Iris pigment epithelial cell (primary cell): ENCODE measurements at places on chromosomes 3 and 15.

DNA sequence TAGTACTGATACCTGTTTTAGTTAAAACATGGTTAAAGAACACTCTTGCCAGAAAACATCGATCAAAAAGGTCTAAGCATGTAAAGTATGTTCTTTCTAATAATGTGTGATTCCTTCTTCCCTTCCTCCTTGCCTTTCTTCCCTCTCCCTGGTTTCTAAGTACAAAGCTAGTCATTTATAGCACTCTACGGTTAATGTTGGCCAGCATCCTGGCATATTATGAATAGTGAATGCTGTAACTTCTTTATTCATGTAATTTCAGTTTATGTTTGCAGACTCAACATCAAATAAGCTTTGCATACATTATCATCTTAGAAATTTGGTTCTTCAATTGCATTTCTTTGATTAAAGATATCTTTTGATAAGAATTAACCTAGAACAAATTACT lies 27.1 kb downstream of the P2RY12 start:
- peak; percentile 1 for DNase-seq

- DNase-seq, result no peak
Measured at GRCh38 chr15:57911247-57911646, 154.3 kb downstream of the ALDH1A2 start.

GRCh38 chr3:58829321-58830000 lies 162.9 kb upstream of the FAM3D start:
- DNase-seq, result peak; percentile 2

- no peak for DNase-seq
Measured at GRCh38 chr15:63180746-63181145, 8.7 kb upstream of the RAB8B start.

GRCh38 chr15:67147396-67147949 lies 82.1 kb downstream of the SMAD3 start:
- no peak for DNase-seq

DNA sequence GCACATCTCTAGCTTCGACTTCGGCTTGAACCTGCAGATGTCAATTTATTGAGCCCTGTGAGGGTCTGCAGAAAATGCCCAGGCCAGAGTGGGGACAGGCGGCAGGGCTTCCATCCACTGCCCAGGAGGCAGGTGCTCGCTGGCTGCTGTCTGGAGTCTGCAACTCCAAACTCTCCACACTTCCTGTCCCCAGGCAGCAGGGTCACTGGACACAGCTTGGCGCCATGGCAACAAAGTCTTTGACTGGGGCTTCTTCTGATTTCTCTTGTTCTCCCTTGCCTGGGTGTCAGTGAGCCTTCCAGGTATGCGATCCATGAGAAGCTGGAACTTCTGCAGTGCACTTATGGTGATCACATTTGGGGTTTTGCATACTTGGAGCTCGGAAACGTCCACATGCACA lies 33.5 kb downstream of the SV2B start:
- no peak for DNase-seq

DNA sequence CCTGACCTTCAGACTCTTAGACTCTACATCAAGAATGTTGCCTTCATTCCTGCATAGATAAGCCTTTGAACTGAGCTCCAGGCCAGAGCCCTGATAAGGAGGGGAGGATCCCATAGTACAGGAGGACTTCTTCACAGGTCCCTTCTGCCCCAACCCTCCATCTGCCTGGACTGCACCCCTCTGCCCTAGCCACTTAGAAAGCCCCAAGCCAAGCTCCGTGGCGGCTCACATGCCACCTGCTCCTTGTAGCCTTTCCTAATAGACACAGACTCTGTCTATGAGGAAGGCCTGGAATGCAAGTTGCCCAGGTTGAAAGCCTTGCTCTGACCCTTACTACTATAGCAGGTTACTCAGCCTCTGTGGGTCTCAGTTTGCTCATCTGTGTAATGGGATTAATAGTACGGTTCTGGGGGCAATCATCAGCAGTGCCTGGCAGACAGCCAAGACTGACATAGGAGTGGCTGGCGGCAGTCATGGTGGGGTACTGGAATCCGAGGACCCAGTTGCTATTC lies 11.6 kb downstream of the PCSK6 start:
- DNase-seq, result no peak

GRCh38 chr3:43062564-43063040 lies 43.3 kb downstream of the POMGNT2 start:
- peak; percentile 24 for DNase-seq

DNA sequence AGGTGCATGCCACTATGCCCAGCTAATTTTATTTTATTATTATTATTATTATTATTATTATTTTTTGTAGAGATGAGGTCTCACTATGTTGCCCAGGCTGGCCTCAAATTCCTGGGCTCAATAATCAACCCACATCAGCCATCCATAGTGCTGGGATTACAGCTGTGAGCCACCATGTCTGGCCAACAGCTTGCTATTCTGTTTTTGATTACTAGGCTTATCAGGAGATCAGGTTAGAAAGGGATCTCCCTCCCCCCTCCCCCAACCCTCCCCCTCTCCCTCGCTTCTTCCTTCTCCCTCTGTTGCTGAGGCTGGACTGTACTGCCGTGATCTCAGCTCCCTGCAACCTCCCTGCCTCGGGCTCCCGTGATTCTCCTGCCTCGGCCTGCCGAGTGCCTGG lies 8.6 kb downstream of the CLN6 start:
- no peak for DNase-seq

GRCh38 chr3:135191708-135192107 lies 396.6 kb downstream of the EPHB1 start:
- no peak for DNase-seq
